ENCODE measurements at places on chromosomes 12 and 14.

DNA sequence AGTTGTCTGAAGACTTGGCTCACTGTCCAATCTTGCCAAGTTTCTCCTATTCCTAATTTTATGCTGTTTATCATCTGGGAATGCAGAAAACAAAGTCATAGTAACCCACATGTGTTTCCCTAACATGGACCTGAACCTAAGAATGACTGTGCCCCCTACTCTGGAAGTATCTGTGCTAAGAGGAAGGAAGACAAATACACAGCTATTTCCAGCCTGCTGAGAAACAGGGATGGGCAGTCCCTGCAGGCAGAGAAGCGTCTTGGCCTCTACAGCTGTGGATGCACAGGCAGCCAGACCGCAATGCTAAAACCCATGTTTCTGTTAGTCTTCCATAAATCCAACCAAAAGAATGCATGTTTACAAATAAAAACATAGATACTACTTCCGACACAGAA is 56.2 kb downstream of the DUSP16 start:
- DNase-seq: no peak

DNA sequence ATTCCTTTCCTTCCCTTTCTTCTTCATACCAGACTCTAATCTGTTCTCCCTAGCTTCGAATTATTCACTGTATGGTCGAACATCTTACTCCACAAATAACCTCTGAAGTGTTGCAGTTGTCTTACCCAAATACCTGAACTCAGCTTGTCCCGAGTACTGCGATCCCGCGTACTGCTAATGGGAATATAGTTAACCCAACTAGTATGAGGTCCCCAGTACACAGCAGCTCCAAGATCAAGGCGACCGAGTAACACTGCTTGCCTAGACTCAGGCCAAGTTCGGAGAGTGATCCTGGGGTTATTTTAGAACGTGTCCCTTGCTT is 462 bp upstream of the ETNK1 start:
- no peak for DNase-seq

DNA sequence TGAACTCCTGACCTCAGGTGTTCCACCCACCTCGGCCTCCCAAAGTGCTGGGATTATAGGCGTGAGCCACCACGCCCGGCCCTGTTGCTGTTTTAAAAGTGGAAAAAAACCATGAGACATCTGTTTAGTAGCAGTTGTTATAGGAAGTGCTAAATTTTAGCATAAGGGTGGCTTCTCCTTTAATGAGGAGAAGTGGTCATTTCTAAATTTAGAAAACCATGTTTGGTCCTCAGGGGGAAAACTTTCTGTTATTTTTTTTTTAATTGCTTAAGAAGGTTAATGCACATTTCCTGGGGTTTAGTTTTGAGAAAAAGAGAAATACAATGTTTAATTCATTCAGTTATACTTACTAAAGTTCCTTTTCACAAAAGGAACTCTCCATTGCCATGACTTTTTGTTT is 102.1 kb downstream of the MYRFL start:
- DNase-seq: no peak

DNA sequence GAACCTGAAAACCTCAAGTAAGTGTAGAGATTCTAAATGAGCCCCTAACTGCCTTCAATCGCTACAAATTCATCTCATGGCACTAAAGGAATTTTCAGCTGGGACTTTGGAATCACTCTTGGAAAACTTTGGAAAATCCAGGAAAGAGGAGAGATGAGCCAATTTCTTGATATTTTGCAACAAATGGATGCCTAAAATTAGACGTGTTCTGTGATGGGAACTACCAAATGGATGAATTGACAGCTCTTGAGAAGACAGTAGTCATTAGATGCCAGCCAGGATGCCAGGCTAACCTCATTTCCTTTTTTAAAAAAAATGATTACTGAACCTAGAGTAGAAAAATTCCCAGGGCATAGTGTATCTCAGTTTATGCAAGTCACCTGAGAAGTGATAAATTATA is 78.3 kb downstream of the NPAS3 start:
- DNase-seq: no peak

- no peak for DNase-seq
These were observed 134.6 kb upstream of the EVL start for GRCh38 chr14:99930420-99931274.

- DNase-seq: no peak
These were observed 123.0 kb downstream of the GLT1D1 start for GRCh38 chr12:128976120-128976738.

DNA sequence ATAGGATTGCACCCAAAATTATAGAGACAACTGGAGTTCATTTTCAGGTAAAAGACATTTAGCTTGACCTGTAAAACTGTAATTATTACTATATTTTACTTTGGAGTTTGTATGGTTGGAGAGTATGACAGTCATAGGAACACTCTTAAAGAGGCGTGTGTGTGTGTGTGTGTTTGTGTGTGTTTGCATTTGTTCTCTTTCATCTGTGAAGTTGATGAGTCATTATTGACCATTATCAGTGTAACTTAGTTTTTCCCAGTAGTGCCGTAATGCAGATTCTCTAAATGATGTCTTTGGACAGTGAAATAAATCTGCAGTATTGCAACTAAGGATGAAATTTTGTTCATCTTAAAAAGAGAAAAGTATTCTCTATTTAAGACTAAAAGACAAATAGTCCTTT is 13.0 kb downstream of the WASHC4 start:
- no peak for DNase-seq
